ENCODE measurements at places on chromosomes 5 and 9.

DNA sequence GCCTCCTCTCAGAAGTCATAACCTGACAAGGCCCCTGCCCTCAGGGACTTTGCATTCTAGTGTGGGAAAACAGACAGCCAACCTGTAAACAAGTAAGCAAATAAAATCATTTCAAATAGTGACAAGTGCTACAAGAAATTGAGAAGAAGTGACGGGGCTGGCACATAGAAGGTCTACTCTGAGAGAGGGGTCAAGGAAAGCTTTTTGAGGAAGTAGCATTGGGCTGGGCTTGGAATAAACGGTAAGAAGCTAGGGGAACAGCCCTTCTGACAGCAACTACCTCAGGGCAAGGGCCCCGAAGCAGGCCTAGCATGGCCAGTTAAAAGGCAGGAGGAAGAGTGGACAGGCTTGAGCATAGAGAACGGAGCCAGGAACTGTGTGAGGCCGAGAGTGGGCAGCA is 4.8 kb upstream of the SLC2A8 start:
- no peak for DNase-seq

- DNase-seq = no peak
Observed at GRCh38 chr5:103942587-103943186, 380.1 kb upstream of the NUDT12 start.

GRCh38 chr5:158039911-158040347 is 181.0 kb upstream of the CLINT1 start:
- DNase-seq = no peak

- no peak for DNase-seq
Observed at GRCh38 chr5:73968246-73968645, 342.2 kb downstream of the ARHGEF28 start.

DNA sequence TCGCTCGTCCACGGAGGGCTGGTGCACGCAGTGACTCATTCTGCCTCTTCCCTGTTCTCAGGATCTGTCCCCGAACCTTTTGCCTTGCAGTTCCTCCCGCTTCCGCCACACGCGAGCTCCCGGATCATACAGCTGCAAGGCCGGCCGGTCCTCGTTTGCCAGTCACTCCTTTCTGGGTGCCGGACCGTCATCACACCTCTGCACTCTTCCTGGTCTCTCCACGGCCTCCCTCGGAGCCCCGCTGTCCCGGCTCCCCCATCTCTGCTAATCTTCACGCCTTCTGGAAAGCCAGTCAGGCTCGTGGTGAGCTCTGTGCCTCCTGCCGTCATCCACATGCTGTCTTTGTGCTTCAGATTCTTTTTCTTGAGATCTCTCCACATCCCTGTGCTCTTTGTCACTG is 91.8 kb downstream of the STX17 start:
- no peak for DNase-seq

- no peak for DNase-seq
Observed at GRCh38 chr9:93346231-93347112, 105.0 kb upstream of the FAM120A start.

All from stimulated activated CD4-positive, alpha-beta T cell treated with anti-CD3 and anti-CD28 coated beads, Interleukin-15, amount 100 ng/mL, for 1 hour (primary cell).